GM12878 (cell line): ENCODE measurements at places on chromosomes 2 and 18.

DNA sequence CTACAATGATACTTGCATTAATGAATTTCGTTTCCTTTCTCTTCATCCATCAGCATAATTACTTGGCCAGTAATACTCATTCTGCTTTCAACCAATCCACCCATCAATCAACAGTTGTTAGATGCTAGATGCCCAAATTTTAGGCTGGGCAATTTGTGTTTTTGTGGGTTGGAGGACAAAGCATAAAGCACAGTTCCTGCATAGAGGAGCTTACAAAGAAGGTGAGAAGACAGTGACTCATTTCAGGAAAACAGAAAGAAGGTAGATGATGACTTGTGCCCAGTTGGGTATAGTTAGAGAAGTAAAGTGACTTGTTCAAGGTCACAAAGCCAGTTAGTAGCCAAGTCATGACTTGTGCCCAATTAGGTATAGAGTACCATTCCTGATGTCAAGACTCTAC lies 1186.8 kb upstream of the CELF4 start:
- no peak for DNase-seq

DNA sequence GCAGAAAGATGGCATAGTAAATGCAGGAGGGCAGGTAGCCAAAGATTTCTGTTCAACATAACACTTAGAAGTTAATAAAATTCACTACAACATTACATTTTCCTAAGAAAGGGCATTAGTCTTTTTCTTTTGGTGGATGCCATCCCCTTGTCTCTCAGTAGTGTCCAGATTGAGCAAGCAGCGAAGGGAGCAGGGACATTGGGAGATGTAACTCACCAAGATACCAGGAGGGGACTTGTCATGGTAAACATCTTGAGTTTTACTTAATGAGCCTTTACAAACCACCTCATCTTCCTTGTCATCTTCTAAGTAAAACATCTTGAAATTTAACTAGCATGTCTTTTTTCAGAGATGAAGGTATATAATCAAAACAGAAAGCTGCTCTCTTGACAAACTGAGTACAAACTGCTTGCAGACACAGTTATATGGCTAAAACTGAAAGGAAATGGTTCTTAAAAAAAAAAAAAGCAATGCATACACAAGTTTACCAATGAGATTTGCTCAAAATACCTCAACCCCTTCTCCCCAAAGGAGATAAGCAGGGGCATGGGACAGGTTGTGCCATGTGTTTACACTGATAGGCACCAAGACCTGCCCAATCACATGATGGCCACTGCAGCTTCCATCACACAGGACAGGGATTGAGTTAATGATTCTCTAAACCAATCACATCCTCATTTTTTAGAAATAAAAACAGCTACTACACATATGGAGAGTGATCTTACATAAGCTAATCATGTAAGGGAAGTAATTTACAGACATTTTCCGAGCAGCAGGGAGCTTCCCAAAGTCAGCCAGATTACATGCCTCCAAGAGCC lies 30.3 kb downstream of the LPIN2 start:
- no peak for DNase-seq

GRCh38 chr2:191264647-191265081 lies 19.5 kb downstream of the MYO1B start:
- DNase-seq: no peak

DNA sequence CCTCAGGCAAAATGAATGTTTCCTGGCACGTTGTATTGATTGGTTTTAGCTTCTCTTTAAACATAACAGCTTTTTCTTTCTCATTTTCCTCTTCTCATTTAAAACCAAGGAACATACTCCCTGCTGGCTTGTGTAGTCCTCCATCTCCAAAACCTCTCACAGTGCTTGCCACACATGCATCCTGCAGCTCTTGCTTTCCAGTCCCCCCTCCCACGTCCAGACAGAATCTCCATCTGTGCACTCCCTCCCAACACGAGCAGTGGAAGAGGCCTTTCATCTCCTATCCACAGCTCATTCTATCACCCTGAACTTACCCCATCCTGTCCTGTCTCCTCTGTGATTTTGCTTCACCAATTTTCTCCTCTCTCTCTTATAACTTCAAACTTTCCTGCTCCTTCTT lies 99.6 kb upstream of the THSD7B start:
- no peak for DNase-seq

DNA sequence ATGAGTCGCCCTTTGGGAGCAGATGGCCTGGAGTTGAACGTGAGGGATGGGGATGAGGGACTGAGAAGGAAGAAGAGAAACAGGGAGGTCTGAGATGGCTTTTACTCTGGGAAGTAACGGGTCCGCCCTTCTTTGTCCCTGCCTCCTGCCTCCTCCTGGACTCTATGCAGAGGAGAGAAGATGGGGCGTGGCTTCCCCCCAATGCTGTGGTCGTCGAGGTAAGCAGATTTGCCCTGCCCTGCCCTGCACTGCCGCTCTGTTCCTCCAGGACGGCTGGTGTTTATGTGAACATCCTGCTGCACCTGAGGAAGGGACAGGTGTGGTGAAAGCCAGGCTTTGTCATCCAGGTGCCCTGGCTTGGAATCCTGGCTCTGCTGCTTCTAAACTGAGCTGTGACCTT lies 13.5 kb upstream of the NTSR2 start:
- no peak for DNase-seq

- no peak for DNase-seq
These were observed 153.7 kb downstream of the TGIF1 start for GRCh38 chr18:3603421-3604234.

- DNase-seq: no peak
These were observed 285.6 kb downstream of the NR4A2 start for GRCh38 chr2:156046900-156047299.

- DNase-seq: no peak
These were observed 203.5 kb upstream of the DCC start for GRCh38 chr18:52136532-52136931.

- DNase-seq: no peak
These were observed 74.1 kb downstream of the VAPA start for GRCh38 chr18:9987931-9988330.

GRCh38 chr2:213164263-213164662 lies 12.9 kb upstream of the IKZF2 start:
- DNase-seq: no peak

DNA sequence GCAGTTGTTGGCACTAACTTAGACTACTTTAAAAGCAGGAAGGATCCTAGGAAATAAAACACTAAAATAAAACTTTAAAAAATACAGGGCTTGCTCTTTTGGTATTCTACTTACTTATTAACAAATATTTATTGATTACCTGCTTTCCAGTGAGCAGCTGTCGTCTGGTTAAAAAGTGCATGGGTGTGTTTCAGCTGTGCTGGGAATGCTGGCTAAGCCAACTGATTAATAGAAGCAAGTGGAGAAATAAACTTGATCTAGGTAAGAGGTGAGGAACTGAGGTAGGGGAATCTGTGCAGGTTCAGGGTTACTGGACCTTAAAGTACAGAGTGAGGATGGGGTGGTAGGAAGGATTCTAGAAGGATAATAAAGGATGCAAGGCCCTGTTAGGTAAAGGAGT lies 110.8 kb downstream of the SPTBN1 start:
- no peak for DNase-seq
